Gastroesophageal sphincter (tissue), 4 donors: ENCODE measurements at places on chromosomes 3 and 15. TPM values are rescaled to one million over a fixed set of nuclear protein-coding genes. Genes with fewer than 3 reads are reported as not detected.

- ATAC-seq: no peak
Observed at GRCh38 chr3:67635806-67636205, 18.6 kb downstream of the SUCLG2 start.

- no peak for ATAC-seq
Observed at GRCh38 chr3:30397030-30397429, 209.4 kb upstream of the TGFBR2 start.

DNA sequence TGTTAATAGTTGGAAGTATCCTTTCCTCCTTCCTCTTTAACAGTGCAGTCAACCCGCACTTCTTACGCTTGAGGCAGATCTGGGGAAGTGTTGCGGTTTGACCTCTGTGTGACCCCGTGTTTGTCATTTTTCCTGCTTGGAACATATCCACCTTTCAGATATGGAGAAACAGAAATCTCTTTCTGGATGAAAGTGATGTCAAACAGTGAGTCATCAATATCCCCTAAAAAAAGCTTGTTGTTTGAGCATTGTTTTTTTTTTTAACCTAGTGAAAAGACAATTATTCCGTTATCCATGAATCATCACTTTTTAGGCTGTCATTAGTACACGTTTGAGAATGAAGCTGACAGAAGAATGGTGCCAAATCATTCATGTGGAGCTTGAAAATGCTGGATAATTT is 293.7 kb downstream of the ARPP21 start:
- ATAC-seq: no peak

DNA sequence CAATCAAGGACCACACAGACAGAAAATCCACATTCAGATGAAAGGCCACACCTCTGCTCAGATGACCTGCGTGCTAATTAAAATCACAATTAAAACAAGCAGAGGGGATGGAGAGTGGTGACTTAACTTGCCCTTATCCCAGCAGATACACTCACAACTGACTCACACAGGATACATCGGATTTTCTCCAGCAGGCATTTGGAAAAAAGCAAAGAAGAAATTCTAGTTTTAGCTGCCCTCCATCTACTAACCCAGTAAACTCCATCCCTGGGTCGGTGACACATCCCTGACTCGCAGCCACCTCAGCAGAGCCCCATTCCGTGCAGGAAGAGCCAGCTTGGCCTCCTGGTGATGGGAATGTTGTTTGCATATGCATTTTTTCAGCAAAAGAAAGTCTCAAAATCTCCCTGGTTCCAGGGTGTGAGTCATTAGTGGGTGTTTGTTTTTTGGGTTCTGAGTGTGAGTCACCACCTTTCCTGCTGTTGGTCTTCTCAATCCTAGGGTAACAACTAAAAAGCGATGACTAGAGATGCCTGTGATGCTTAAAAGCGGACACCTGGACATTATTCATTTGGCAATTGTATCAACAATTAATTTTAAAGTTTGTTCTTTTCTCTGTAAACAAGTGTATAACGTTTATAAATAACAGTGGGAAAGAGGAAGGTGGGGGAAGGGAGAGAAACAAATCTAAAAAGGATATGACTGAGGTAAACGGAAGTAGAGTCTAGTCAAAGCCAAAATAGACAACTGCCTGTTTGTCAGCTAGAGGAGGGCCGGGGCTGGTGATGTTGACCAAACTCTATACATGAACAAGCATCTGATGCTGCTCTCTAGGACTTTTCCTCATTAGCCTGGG is 49.8 kb upstream of the SLC4A7 start:
- ATAC-seq: peak; percentile 92

GRCh38 chr3:5677555-5677954 is 490.0 kb downstream of the EDEM1 start:
- ATAC-seq: no peak

DNA sequence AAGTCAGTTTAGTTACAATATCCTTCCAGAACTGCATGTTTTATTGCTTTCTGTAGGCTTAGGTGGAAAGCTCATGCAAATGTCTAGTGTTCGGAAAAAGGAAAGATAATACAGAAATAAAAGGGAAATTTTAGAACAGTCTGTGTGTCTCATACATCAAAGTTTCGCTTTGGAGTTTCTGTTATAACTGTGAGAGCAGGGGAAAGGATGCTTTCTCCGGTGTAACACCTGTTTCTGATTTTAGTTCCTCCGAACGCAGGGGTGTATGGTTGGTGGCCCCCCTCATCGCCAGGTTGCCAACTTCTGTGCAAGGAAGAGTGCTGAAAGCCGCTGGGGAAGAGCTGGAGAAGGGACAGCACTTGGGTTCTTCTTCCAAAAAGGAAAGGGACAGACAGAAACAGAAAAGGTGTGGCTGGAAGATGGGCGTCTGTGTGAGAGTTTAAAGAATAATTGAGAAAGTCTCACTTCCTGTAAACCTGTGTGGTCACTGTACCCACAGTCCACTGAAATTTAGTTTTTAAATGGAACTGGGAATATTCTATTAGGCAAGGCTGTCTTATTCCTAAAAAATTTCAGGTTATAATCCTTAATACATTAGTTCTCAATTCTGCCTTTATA is 6.7 kb downstream of the P2RY12 start:
- no peak for ATAC-seq

GRCh38 chr3:112086875-112087524 is 811 bp downstream of the C3orf52 start:
- ATAC-seq: no peak

Gene PLA2G4E
- 0.67 TPM for total RNA-seq

Gene MAP1A
- 28.9 TPM for total RNA-seq

Gene NIT2
- 25.4 TPM for total RNA-seq
